ENCODE measurements at places on chromosomes 2 and 18.

DNA sequence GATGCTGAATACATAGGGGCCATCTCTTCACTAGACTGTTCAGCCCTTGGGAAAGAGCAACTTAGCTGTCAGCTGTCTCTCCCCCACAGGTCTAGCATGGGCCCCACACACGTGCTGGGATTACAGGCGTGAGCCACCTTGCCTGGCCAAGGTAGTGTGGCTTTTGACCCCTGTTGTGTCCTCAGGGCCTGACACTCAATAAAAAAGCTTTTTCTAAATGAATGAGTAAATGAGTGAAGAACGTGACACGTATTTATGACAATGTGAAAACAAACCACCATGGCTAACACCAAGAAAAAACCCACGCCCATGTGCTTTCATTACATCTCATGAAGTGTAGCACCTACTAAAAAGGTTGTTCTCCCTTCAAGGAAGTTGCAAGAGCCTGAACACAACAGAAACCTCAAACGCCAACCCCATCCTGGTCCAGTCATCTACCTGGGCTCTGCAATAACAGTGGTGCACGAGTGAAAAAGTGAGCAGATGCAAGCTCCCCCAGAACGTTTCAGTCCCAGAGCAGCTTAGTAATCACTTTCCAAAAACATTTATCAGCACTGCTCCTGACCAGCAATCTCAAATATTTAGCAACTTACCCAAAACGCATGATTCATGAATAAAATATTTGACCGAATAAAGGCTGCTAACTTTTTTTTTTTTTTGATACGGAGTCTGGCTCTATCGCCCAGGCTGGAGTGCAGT, 3.4 kb downstream of the WDFY1 start:
- DNase-seq = no peak

- no peak for DNase-seq
These were observed 3.2 kb downstream of the EMX1 start for GRCh38 chr2:72920318-72921087.

DNA sequence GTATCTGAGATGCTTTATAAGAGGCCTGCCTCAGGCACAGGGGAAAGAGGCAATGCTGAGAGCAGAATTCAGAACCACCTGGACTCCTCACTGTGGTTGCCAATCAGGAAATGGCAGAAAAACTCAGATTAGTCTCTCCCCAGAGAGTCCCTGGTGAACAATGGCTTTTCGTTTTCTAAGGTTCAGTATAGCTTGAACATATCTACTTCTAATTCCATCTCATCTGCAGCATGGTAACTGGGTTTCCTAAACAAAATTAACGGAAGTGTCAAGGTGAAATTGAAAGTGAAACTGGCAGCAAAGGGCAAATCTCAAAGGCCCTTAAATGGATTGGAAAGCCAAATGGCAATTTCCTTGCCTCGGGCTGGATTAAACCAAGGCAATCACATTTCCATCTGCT, 480.2 kb upstream of the ACVR2A start:
- DNase-seq = no peak

- no peak for DNase-seq
These were observed 8.7 kb downstream of the SMAD7 start for GRCh38 chr18:48942086-48942485.
